ENCODE measurements at places on chromosomes 2 and 18.
A peak's percentile ranks its signal among the peaks of the same experiment; 100 is the strongest.

DNA sequence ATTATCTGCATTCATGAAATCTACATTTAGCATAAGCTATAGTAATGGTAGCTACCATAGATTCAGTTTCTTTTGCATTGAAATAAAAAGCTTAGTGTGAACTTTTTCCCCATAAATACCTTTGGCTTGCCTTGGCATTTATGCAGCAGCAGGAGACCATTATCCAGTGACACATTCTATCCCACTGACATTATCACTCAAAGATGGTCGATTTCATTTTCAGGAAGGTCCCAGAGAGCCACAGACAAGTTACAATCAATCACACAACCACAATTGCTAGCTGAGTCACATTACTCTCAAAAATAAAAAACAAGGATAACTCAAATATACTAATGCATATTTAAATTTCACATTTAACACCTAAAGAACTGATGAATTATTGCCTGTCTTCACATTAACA, 512.7 kb upstream of the CDH2 start:
- no peak for DNase-seq

GRCh38 chr2:217986256-217986961, 16.4 kb downstream of the TNS1 start:
- no peak for DNase-seq

- DNase-seq: no peak
Measured at GRCh38 chr18:51425475-51425874, 228.0 kb upstream of the MEX3C start.

DNA sequence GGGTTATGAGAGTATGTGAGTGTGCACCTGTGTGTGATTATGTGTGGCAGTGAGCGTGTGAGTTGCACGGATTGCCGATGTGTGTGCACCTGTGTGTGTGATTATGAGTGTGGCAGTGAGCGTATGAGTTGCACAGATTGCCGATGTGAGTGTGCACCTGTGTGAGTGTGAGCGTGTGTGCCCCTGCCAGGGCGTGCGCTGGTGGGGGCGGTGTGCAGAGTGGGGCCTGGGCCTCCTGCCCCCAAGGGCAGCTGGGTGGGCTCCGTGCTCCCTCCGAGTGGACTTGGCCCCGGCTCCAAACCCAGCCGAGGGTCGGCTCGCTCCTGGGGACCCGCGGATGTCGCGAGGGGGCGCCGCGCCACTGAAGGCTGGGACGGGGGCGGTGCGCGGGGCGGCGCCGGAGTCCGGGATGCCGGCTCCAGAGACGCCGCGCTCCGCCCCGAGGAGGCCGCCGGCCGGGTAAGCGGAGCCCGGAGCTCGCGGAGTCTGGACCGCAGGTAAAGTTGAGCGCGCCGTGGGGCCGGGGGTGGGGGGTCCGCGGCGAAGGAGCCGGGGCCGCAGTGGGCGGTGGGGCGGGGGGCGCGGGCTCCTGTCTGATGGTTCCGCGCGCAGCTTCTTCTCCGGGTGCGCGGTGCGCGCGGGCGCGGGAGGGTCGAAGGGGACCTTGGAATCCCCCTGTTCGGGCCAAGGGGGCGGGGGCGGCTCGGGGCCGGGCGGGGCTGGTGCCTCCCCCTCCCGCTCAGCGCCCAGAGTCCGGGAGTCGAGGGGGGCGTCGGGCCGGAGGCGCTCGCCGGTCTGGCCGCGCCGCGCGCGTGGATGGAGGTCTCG, at the start of gene KCNG2:
Gene KCNG2, plus strand, starts transcription at position 421 of the 828 bp plus-strand sequence. CDS start 65,730 bp downstream, outside the sequence.
- DNase-seq: no peak

GRCh38 chr2:9466147-9466683, 8.1 kb upstream of the IAH1 start:
- no peak for DNase-seq

- DNase-seq: no peak
Measured at GRCh38 chr18:13576598-13576997, 149.8 kb downstream of the FAM210A start.

DNA sequence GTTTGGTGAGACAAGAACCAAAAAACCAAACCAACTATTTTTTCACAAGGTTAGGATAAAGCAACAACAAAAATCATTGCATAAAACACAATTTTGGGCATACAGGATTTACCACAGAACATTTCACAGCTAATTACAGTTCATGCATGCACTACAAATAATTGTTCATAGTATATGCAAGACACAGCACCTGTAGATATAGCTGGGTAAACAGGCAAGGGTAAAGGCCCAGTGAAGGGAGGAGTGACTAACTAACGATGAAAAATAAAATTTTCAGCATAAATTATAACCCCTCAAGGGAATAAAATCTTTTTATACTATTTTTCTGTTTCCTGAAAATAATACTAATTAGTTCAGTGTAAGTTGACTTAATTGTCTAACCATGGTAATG, 73.3 kb upstream of the CCDC141 start:
- no peak for DNase-seq

DNA sequence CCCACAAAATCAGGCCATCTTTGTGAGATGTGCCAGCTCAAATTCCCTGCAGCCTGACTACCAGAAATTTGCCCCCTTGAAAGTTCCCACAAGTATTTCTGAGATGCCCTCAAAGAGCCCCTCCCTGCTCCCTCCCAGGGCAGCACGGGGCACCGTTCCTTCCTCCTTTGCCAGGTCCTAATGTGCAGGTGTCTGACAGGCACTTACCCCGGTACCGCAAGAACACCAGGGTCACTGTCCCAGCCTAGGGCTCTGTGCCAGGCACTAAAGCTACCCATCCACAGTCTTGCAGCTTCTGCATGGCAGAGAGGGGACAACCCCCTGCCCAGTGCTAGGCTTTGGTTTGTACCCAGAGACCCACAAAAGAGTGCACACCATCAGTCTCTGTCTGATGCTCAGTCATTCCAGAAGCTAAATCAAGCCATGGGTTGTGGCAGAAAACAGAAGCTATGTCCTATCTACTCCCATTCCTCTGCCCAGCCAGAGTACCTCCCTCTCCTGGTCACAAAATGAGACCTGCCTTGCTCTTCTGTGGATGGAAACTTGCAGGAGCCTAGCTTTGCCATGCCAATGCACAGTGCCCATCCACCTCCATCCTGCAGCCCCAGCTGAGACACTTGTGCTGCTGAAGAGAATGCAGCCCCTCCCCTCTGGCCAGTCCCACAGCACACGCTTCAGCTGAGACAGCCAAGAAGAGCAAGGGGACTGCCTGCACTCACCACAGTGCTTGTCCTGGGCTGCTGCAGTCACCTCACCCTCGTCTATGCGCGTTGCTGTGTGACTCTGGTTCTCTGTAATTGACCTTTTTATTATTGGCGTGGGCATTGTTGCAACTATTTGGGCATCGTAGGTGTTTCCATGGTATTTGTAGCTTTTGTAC, 48.7 kb downstream of the INPP5D start:
- no peak for DNase-seq

GRCh38 chr2:207905546-207905945, 119.8 kb downstream of the PLEKHM3 start:
- DNase-seq: no peak

DNA sequence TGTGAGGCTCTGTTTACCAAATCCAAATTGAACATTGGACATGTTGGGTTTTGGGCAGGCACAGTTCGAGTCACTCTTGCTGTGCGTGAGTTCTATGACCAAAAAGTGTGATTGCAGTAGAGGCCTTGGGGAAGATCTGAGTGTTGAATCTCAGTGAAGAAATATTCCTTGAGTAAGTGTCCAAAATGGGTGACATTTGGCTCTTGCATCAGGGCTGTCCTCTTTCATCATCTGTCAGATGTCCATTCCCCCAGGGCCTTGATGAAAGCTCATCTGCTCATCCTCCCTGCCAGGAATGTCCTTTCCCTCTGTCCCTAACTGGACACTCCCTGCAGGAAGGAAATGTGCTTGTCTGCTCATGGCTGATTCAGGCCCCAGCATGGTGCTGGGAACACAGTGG, 6.4 kb upstream of the SFTPB start:
- no peak for DNase-seq

- DNase-seq: no peak
Measured at GRCh38 chr2:82124629-82125028, 1820.1 kb upstream of the LRRTM1 start.

- DNase-seq: no peak
Measured at GRCh38 chr2:237411683-237412423, 2.1 kb downstream of the COL6A3 start.

DNA sequence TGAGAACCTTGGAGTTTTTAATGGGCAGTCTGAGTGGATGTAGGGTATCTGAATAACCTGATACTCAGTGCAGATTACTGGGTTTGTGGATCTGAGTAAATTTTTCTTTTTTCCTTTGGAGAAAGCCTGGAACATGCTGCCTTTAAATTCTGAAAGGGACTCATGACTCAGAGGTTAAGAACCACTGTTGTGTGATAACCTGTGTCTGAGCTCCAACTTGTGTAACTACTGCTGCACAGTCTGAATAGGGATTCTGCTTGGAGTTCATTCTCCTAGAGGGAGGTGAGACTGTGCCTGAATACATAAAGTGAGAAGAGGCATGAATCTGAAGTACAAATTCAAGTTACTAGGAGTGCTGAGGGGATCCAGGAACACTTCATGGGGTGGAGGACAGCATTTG, 36.2 kb downstream of the KDM3A start:
- no peak for DNase-seq

DNA sequence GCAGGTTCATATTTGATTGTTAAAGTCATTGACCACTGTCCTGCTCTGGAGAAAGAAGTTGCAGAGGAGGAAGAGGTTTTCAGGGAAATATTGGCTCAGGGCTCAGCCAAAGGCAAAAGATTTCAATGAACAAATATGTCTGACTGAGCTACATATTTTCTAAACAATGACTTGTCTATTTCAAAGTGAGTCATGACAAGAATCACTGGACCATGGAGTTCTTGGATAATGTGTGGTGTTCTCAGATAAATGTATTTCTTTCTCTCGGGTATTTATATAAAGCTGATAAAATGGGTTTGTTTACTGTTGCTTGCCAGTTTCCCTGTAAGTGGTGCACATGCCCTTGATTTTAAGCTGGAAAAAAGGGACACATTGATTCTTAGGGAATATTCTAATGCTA, 34.3 kb upstream of the RMP24 start:
- no peak for DNase-seq

GRCh38 chr2:27054721-27055120, 3.3 kb downstream of the AGBL5 start:
- DNase-seq: no peak

DNA sequence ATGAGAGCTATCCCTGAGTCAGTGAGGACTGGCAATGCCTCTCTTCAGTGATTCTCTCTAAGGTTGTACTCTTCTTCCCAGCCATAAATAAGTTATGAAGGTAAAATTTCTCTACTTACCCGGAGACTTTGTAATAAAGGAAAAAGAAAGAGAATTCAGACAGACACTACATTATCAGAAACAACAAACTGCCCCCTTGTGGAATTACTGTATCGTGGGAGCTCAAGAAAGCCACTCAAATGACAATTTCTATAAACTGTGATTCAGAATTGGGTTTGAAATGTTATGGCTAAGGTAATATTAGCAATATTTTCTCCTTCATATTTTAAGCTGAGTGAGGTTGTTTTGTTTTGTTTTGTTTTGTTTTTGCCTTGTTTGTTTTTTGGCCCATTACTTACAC, 155.8 kb upstream of the TANK start:
- peak; percentile 21 for DNase-seq

DNA sequence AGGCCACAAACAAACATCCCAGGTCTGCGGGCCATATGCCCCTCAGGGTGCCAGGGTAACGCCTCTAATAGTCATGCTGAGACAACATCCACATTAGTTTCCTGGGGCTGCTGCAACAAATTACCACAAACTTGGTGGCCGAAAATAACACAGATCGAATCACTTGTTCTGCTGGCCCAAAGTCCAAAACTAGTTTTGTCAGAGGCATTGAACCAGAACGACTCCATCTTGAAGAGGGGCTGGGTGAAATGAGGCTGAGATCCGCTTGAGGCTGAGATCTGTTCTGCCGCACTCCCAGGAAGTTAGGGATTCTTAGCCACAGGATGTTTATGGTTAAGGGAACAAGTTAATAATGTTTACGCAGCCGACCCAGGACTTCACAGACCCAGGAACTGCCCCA, 66.7 kb downstream of the COPS8 start:
- DNase-seq: no peak

- DNase-seq: no peak
Measured at GRCh38 chr18:71442731-71443141, 1101.4 kb downstream of the CBLN2 start.
